Coronary artery (tissue), 2 donors: ENCODE measurements at places on chromosomes 4 and X.

GRCh38 chr4:94370533-94371254, 28.1 kb upstream of the HPGDS start:
- no peak for DNase-seq

DNA sequence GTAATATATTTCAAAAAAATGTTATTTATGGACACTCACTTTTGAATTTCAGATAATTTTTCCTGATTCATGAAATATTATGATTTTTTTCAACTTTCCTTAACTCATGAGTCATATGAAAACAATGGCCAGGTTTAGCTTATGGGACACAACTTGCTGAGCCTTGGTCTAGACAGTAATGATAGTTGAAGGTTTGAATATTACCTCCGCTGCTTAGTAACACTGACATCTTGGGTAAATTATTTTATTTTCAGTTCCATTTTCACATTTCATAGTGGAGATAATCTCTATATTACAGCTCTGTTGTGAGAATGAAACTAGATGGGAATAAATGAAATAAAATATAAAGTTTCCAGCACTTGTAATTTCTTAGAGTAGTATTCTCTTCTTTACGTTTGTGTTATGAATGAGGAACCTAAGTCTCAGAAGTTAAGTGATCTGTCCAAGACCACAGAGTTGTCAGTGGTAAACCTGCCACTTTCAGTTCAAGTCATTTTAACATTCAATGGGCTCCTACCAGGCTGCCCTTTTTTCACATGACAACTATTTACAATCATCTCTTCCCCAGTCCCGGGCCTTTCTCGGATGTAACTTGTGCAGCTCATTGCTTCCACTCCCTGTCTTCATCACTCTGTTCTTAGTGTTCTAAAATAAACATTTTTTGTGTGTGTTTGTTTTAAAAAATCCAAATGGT, 46.8 kb upstream of the GC start:
- no peak for DNase-seq

DNA sequence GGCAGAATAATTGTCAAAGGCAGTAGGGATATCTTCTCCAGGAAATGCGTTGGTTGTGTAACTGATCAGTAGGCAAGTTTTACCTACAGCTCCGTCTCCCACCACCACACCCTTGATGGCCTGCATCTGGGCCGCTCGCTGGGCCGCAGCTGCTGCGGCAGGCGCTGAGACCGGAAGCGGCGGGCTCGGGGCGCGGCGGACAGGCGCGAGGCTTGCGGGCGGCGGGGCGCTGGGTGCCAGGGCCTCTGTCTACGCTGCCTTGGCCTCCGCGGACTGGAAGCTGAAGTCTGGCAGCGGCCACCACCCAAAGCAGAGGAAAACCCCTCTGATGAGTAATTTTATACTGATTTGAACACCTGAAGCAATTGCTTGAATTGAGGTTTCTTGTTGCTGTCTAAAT, 124.2 kb upstream of the ZIC3 start:
- DNase-seq: no peak

- DNase-seq: no peak
Measured at GRCh38 chr4:119587796-119588195, 40.8 kb downstream of the PDE5A start.

- DNase-seq: peak; percentile 77
Measured at GRCh38 chr4:6658597-6659075, 18.2 kb downstream of the MRFAP1 start.

- DNase-seq: no peak
Measured at GRCh38 chrX:103107836-103108235, 14.9 kb upstream of the NXF3 start.

- no peak for DNase-seq
Measured at GRCh38 chr4:78710536-78710935, 65.6 kb upstream of the BMP2K start.

DNA sequence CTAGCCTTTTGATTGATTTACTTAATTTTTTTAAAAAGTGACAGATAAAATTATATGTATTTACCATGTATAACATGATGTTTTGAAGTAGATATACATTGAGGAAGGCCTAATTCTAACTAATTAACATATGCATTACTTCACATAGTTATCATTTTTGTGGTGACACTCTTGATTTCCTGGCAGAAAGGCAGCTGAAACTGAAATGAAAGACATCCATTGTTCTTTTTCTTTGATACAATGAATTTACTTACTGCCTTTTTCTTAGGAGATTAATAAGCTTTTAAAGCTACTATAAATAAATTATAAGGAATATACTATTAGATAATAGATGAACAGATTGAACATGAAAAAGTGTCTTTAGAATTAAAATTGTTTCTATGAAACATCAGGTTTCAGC, 26.7 kb downstream of the ANKRD50 start:
- DNase-seq: no peak

DNA sequence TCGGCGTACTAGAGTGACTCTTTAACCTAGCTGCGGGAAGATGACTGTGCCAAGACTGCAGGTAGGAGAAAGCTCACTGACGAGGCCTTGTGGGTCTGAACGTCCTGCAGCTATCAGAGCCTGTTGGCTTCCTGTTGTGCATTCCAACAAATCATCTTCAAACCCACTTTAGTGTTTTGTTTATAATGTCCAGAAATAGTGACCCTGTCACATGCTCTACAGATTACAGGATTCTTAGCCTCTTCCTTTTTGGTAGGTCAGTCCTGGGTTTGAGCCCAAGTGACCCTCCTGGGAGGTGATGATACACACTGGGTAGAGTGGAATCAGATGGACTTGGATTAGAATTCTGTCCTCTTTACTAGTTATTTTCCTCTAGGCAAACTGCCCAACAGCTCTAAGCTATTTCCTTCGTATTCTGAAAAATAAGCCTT, 33.2 kb downstream of the HTT start:
- no peak for DNase-seq
